Activated CD4-positive, alpha-beta T cell treated with anti-CD3 and anti-CD28 coated beads, Interleukin-10, Interleukin-2, amounts not matched to agents 100 ng/mL and 50 ng/mL, durations not matched to agents 16 hours and 8 hours (primary cell): ENCODE measurements at places on chromosomes 5 and 9.

DNA sequence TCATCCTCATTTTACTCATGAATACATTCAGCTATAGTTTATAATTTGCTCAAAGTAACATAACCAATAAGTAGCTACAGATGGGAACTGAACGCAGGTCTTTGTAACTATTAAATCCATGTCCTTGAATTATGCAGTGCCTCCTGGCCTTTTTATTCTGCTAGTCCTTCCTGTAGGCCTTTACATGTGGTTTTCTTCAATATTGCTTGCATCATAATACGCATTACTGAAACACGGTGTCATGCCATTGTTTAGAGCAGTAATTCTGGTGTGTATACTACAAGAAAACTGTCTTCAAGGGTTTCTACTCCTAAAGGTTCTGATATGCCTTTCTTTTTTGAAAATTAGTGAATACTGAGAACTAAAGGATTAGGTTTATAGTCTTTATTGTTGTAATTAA, 20.7 kb downstream of the CWC27 start:
- DNase-seq = no peak

DNA sequence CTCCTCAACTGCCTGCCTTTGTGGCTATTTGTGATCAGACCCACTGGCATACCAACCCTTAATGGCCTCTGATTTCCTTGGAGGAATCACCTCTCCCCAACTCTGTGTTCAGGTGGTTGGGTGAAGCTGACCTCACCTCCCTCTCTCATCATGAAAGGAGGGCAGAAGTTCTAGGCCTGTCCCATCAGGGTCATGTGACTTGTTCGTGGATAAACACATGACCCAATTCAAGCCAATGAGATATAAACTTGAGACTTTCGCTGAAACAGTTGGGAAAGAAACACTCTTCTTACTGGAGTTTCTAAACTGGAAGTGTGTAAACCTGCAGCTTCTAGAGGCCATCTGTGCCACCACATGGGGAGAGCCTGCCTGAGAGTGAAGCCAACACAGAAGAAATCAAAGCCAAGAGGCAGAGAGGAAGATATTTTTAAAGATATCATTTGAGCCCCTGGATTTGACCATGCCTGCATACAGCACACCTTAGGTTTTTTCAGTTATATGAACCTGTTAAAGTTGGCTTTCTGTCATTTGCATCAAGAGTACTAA, 5.8 kb downstream of the GABBR2 start:
- no peak for DNase-seq

DNA sequence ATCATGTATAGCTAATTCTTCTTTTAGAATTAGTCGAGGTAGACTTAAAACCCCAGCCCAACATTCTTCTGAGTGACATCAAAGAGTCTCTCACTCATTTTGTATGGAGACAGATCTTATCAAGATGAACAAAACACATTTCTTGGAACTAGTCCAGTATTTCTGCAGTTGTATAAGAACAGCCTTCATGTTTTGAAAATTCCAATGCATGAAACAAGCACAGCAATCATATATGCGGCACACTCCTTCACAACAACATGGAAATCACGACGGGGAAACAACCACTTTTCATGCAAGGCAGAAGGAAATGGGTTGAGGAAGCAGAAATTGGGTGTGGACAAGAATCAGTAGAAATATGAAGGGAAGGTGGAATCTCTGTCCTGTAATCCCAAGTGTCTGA, 113.8 kb downstream of the PLK2 start:
- DNase-seq = no peak

DNA sequence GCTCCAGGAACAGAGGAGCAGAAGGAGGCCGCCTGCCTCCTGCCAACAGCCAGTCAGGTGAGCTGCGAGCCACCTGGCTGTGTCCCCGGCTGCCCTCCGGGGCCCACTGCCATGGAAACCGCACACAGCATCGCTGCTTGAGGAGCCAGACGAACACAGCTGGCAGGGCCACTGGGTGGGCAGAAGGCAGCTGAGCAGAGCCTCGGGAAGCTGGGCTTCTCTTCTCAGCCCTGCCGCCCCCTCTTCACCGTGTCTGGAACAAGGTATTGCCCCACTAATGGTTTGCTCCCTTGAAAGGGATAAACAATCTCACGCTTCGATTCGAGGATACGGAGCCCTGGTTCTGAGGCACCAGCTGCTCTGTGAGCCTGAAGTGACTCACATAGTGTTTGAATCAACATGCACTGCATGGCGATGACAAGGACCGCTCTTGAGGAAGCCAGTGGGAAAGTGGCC, 63.7 kb upstream of the RUFY1 start:
- no peak for DNase-seq

DNA sequence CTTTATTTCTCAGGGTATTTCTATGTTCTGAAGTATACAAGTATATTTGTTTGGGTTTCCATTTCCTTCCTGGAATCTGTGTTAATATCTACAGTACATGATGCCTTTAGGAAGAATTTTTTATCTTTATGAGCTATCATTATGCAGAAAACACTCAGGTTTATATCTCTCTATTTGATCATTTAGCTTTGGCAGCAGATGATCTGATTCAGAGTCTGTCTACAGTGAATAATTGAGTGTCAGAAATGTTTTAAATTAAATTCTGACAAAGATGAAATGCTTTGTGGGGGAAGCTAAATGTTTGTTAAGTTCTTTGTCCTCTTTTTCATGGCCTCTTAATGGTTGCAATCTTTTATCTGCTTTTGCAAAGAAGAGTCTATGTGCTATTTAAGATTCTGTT, 2141.0 kb upstream of the ACO1 start:
- DNase-seq = no peak

DNA sequence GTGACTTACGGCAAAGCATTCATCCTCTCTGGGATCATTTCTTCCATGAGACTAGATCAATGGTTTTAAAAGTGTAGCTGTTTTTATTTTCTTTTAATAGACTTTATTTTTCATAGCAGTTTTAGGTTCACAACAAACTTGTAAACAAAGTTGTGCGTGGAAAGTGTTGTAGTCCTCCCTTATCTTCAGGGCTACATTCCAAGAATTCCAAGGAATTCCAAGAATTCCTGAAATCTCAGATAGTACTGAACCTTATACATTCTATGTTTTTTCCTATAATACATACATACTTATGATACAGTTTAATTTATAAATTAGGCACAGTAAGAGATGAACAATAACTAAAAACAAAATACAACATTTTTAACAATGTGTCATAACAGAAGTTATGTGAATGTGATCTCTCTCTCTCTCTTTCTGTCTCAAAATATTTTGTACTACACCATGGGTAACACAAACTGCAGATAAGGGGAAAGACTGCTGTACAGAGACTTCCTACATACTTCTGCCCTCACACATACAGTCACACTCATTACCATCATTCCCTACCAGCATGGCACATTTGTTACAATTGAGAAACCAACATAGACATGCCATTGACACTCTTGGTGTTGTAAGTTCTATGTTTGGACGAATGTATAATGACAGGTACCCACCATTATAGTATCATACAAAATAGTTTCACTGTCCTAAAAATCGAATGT, 1933.2 kb upstream of the WWC1 start:
- no peak for DNase-seq

DNA sequence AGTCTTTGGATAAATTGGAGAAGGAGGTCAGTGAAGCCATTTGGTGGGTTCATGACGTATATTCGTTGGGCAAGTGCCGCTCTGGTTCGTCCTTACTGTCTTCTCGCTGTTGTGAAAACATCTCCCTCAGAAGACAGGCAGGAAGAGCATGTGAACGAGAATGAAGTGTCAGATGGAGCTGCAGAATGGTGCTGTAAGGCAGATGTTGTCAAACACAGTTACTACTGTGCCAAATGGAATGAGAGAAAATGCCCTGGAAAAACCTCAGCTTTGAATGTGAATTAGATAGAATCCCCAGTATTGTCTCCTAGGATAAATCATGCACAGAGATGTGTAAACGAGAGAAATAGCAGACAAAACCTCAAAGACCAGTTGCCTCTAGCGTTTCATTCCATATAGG, 121.5 kb downstream of the CAMK4 start:
- no peak for DNase-seq

DNA sequence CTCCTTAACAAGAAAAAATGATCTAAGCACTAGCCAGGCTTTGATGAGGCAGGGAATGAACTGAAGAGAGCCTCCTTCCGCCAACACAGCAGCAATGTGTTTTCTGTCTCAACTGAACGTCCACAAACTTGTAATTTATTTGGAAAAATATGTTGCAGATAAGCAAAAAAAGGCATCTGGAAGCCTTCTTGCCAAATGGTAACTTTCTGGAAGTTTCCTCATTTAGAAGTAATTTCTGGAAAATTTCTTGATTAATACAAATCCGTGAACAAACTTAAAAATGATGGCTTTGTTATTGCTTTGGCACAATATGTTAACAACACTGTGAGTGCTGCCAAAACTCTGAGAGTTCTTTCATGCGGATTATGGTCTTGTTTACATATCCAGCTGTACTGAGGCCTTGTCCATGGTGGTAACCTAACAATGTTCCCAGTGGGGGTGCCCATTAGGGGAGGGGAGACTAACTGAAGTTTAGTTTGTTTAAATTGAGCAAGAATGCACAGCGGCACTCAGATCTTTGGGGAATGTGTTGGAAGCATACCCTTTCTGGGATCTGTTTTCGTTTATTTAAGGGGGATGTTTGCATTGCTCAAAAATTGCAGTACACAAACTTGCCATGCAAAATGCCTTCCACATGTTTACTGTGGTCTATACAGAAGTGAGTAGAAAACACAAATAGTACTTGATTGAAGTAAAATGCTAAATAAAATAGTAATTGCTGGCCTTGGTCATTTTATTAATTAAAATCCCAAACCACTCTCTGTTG, 334.7 kb downstream of the NR2F1-AS1 start:
- DNase-seq = no peak

DNA sequence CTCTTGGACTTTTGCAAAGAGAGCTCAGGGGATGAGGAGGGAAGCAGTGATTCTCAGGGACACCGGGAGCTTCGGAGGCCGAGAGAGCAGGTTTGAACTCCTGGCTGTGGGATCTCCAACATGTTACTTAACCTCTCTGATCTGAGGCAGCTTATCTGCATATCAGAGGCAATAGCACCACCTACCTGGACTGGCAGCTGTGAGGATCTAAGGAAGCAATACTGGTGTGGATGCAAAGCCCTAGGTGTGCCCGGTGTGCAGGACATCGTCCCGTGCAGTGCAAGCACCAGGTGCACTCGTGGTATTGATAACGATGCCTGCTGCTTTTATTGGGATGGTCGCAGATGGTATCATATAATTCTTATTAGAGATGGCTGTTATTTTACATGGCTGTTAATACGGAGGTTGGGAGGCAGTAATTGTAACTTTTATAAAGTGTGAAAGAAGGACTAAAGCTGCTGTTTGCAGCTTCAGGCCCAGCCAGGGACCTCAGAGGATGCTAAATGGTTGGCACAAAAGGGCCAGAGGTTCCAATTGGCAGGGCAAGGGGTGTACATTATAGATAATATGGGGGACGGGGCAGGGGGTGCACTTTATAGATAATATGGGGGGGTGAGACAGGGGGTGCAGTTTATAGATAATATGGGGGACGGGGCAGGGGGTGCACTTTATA, 14.9 kb downstream of the COL5A1 start:
- DNase-seq = no peak

GRCh38 chr5:1204693-1205242, 3.4 kb downstream of the SLC6A19 start:
- no peak for DNase-seq

DNA sequence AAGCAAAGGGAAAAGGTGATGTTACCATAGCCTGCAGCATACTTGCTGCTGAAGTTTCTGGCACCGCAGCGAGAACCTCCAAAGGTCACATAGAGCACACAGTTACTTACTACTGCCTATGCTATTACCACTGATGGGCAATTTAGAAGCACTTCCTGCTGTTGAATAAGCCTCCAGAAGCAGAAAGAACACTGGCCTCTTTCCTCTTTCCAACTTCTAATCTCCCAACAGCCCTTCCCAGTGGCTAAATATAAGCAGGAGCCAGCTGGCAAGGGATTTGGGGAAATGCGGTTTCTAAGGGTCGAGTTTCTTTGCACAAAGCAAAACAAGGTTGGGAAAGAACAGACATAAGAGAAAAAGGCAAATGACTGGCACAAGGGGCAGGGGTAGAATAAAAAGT, 669.2 kb upstream of the ACO1 start:
- DNase-seq = no peak

DNA sequence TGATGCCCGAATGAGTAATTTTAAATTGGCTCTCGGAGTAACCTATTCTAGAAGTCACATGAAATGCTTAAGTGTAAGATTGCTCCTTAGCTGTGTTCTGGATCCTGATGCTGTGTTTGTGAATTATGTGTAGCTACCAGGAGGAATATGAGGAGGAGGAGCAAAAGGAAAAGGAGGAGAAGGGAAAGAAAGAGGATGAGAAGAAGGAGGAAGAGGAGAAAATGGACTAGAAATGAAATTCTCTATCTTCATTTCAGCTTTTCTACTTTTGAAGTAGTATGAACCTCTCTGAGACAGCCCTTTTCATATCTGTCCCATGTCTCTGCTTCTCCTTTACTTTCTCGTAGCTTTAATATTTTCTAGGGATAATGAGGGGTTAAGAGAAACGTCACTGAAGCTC, 119.4 kb upstream of the ACTBL2 start:
- no peak for DNase-seq

- DNase-seq = no peak
Measured at GRCh38 chr5:14491015-14491915, 90.3 kb upstream of the OTULINL start.

DNA sequence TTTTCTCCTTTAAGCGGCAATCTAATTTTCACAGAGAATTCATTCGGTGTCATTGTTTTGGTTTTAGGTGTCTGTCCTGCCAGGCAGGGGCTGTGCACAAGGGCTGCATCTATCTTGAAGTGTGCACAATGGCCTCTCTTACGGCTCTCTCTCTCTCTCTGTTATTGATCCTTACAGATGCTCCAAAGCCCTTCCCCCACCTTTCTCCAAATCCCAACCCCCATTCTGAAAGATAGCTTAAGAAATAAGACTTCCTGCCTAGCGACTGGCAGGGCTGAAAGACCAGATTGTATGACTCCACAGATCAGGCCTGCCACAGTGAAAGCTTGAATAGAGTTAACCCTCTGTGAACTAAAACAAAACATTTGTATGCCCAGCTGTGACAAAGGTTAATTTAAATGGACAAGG, 86.5 kb upstream of the NR5A1 start:
- DNase-seq = no peak

DNA sequence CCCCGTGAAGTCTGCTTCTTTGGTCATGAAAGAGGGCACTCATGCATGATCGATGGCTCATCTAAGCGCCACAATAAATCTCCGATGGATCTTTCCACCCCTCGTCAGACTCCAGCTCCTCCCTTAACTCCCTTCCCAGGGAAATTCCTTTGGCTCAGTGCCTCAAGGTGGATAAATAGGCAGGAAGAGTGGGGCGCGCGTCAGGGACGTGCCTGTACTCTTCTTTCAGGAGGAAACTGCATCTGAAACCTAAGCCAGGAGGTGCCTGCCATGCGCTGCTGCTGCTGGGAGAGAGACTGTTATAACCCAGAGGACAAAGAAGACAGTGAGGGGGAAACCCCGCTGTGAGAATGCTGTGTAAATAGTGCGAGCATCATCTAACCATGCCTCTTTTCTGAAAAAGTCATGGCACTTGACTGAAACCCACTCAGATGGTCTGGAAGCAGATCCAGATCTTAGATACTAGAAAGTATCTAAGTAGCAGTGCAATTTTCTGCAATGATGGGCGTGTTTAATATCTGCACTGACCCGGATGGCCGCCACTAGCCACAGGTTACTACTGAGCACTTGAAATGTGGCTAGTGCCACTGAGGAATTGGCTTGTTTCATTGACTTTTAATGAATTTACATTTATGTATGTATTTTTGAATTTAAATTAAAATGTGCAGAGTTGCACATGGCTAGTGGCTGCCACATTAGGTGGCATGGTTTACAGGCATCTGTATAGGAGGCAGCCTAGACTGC, 120.3 kb upstream of the BASP1 start:
- no peak for DNase-seq

GRCh38 chr5:3195994-3196393, 399.6 kb upstream of the IRX1 start:
- DNase-seq = no peak
